ENCODE measurements at places on chromosomes 2 and 18.
A peak's percentile ranks its signal among the peaks of the same experiment; 100 is the strongest.

- DNase-seq, result peak; percentile 70
These were observed 47.7 kb upstream of the PLB1 start for GRCh38 chr2:28447943-28448792.

DNA sequence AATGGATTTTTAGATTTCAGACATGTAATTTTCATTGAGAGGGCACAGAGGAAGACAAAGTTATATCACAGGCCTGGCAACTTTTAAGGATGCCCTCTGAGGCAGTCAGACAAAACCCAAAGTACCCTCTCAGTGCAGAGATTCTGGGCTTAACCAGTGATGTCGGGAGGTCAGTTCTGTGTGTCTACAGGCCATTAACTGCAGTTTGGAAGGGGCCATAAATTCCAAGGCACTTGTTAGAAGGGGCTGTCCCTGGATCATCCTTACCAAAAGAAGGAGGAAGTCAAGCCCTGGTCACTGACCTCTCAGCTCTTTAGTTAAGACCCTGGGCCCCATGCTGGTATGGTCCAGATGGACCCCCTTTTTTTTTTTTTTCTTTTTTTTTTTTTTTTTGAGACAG is 60.7 kb downstream of the LRRFIP1 start:
- DNase-seq, result no peak

DNA sequence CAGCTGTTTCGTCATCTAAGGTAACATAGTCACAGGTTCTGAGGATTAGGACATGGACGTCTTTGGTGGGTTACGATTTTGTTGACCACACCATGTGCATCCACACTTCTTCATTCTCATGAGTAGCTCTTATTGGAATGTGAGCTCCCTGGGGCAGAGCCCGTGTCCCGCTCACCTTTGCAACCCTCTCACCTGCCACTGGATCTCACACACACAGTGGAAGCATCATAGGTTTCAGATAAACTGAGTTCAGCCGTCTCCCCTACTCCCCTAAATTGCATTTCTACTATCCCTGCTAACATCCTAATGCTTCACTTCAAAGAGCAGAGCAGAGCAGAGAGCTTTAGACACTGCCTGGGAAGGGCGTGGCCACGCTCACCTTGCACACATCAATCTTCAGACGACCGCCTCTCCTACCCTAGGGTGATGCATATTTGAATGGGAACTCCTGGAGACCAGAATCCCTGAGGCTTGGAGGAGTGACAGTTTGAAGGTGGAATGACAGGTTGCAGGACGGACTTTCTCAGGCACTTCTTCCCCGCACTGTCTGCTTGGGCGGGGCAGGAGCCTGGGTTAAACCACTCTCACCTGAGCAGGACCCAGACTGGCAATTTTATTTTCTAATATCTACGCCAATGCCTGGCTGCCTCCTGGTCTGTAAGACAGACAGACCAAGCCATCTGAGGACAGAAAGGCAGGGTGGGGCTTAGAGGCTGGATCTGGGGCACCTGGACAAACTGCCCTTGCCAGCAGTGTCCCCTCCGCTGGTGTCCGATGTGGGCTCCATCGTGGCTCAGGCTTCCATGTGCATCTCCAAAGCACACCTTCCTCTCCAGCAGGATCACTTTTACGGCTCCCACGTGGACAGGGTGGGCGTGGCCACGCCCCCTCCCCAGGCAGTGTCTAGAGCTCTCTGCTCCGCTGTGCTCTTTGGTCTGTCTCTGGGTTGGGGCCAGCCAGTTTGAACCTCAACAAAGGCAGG is 229.5 kb upstream of the COPS8 start:
- no peak for DNase-seq

- DNase-seq, result no peak
These were observed 104.0 kb upstream of the POU3F3 start for GRCh38 chr2:104749856-104750460.

GRCh38 chr18:10113121-10114022 is 199.6 kb downstream of the VAPA start:
- DNase-seq, result peak; percentile 4

- peak; percentile 25 for DNase-seq
These were observed 12.8 kb downstream of the PSMD1 start for GRCh38 chr2:231069379-231070054.

DNA sequence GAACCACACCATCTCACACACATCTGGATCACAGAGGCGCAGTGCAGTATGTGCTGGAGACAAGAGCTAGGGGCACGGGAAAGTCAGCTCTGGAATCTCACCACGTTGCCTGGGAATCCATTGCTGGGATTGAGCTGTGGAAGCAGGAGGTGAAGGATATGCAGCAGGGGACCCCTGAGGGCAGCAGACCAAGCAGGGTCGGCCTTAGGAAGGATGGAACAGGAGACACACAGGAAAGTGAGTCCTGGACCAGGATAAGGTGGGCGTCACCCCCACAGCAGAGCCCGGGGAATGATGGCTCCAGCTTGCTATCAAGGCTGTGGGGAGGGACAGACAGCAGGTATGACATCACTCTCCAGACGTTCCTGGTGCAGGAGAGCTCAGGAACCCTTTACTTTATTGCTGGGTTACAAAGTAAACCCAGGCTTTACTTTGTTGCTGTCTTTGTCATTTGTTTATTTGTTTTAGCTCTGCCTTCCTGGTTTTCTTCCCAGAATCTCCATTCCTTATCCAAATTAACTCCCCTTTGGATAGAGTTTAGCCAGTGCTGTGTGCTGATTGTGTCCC is 329.8 kb upstream of the MYT1L start:
- DNase-seq, result no peak

DNA sequence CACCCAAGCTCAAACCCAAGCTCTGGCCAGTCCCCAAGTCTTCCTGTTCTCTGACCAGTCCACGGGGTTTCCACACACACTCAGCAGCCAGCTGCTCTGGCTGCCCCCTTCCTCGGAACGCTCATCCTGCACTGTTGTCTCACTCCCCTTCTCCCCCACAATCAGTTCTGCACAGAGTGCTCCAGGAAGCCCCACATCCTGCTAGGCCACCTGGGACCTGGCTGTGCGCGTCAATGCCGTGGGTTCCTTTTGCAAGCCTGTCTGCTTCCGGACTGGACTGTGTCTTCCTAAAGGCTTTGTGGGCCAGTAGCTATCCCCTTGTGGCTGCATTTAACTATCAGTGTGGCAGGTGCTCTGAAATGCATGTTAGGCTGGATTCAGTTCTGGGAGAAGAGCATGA is 605.0 kb upstream of the RAB6C start:
- DNase-seq, result no peak

DNA sequence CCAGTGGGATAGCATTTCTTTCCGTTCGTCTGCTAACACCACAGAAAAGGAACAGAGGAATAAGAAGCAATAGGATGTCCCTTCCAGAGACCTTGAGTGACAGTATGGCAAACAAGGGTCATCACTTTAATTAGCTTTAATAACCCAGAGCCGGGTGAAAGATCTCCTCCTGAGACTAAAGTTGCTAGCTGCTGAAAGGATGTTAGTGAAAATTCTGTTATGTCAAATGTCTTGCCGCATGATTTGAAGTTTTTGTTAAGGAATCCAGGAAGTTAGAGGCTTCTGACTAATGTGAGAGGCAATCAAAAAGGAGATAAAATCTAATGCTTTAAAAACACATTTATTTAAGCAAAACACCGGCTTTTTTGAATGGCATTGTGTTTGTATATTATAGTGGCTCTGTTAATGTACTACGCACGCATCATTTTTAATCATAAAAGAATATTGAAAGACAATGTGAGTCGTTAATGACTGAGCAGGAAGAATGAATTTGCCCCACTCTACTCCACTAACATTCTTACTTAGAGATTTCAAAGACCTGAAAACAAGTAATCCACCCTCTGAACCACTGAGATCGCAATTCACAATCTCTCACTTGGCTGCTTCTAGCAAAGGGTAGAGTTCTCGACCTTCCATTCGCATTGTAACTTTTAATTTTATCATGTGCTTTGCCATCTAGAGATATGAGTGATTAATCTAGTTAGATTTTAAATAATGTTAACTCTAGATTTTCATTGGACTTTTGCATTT is 536.6 kb downstream of the LRRTM4 start:
- DNase-seq, result no peak

- DNase-seq, result peak; percentile 84
These were observed 887.9 kb downstream of the NRXN1 start for GRCh38 chr2:50143822-50144575.

GRCh38 chr18:22494771-22495170 is 77.1 kb upstream of the CTAGE1 start:
- no peak for DNase-seq

GRCh38 chr2:70002241-70002899 is 40.9 kb upstream of the ASPRV1 start:
- DNase-seq, result peak; percentile 61

- no peak for DNase-seq
These were observed 2.7 kb downstream of the BMPR2 start for GRCh38 chr2:202378662-202379358.

DNA sequence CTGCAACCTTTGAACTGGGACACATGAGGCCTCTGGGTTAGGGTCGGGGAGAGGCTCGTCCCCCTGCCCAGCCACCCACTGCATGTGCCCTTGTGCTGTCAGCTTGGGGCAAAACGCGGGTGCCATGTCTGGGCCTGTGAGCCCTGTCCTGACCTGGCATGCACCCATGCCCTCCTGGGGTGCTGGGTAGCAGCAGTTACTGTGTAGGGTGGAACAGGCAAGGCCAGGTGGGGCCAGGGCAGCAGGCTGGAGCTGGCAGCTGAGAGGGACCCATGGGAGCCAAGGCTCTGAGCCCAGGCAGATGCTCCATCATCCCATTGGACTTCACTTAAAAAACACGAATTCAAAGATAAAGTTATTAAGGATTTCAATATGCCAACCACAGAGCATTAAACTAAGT is 133.8 kb upstream of the REV1 start:
- DNase-seq, result no peak

GRCh38 chr18:26458526-26459232 is 89.7 kb downstream of the KCTD1 start:
- DNase-seq, result peak; percentile 25

- no peak for DNase-seq
These were observed 215.6 kb upstream of the SLC14A2 start for GRCh38 chr18:45399643-45400042.

GRCh38 chr2:237927986-237928385 is 38.8 kb upstream of the UBE2F start:
- no peak for DNase-seq

- DNase-seq, result no peak
These were observed 472.5 kb upstream of the ZNF804A start for GRCh38 chr2:184125867-184126266.

DNA sequence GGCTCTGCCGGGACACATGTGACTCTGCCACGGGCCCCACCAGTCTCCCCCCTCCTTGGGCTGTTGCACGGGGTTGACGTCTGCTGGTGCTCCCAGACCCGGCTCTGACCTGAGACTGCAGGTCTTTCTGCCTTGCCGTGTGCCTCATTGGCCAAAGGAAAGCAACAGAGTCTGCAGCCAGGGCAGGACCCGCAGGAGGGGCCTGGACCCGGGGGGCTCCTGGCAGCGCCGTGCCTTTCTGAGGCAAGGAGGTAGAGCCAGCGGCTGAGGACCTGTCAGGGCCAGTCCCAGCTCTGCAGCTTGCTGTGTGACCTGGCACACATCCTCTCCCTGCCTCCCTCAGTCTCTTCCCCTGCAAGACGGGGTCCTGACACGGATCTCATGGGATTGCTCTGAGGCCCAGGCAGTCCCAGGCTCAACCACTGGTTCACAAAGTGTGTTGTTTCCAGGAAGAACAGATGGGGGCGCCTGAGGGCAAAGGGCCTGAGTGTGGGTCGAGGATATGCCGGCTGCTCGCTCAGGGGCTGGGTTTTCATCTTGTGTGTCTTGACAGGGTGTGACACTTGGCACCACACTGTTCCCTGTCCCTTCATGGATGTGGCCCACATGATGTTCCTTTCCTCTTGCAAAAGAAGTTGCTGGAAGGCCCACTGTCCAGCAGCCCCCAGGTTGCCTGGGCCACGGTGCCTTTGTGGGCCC is 9.0 kb downstream of the CAPN10 start:
- peak; percentile 78 for DNase-seq

DNA sequence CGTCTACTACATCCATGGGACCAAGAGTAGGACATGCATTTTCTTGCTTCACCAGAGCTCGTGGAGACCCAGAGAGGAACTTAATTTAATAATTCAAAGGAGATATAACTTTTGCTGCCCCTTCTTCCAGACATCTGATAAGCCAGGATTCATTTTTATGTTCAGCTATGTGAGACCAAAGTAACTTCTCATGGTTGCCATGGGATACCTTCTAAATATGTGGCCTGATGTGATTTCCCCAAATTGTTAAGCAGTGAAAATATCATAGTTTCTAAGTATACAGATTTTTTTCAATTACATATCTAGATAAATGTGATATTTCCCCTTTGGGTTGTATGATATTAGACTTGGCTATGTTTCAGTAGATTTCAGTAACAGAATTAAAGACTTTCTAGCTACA is 185.5 kb upstream of the FN1 start:
- DNase-seq, result no peak

GRCh38 chr2:62941413-62941812 is 109.2 kb upstream of the OTX1 start:
- DNase-seq, result peak; percentile 12

- no peak for DNase-seq
These were observed 116.7 kb downstream of the CTIF start for GRCh38 chr18:48655508-48655907.

DNA sequence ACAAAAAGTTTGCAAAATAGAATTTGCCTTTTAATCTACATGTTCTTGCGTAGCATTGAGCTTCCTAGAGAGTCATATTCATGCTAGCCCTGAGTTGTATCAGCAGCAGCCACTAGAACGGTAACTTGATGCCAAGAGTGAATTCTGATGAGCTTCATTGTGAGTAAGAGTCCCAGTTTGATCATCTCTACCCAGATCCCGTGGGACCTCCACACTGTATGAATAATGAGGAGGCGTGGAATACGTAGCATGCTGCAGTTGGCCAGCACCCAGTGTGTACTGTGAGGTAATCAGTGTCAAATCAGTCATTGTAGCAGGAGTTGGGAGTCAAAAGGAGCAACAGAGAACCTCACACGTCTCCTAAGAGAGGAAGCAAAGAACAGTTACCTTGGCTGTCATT is 197.9 kb downstream of the NEDD4L start:
- no peak for DNase-seq

All from hematopoietic multipotent progenitor cell treated with erythropoietin and hydrocortisone succinate and interleukin-3 and kit ligand, for 6 days (in vitro differentiated cells).